ENCODE measurements at places on chromosomes 3 and 15.

DNA sequence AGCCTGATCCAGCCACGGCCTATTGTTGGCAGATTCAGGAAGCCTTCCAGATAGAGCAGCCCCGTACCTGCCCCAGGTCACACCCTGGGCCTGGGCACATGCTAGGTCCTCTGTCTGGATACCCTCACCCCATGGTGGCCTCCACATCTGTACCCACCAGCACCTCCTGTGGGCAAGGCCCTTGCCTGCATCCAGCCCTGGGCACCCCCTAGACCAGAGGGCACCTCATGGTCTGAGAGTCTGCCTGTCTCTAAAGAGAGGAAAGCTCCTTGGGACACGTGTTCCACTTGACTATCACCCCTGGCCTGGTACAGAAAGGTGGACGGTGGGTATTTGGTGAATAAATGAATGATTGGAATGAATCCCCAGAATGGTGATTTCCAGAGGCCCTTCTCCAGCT lies 8.9 kb upstream of the COMMD4 start:
- DNase-seq = no peak

- DNase-seq = no peak
Measured at GRCh38 chr3:109679664-109680063, 342.3 kb upstream of the DPPA4 start.

DNA sequence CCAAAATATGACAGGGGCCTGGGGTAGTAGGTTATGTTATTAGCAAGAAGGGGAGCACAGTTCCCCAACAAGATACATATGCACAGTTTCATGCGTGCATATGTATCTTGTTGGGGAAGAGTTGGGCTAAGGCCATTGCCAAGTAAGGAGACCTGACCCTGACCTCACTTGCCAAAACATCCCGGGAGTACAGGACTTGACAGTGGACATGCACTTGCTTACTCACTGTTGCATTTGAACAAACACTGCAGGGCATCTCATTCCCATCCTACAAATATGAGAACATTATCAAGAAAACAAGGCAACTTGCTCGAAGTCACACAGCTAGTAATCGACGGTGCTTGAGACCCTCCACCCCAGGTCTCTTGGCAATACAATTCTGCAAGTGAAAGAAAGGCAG lies 4.8 kb upstream of the CAMP start:
- DNase-seq = no peak

DNA sequence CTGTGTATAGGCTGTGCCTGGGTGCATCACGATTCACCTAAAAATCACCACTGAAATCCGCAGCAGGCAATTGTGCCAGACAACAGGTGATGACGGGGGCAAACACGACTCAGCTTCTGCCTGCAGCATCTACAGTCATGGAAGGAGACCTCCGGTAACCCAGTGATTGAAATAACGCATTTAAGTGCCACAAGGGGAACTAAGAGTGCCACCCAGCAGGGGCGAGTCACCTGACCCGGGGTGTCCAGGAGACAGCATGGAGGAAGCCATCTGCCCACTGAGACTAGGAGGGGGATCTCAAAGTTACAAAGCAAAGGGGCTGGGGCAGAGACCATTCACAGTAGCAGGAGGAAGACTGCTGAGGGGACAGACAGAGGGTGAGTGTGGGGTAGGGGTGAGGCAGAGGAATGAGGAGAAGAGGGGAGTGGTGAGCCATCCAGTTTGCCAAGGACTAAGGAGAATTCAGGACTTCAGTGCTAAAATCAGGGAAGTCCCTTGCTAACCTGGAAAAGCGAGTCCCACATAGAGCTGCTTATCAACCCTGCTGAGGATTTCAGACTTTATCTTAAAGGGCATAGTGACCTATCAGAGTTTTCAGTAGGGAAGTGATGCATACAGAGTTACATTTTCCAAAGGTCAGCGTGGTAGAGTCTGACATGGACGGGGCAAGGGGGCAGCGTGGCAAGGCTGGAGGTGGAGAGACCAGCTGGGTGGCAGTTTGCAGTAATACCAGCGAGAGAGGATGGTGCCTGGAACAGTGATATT lies 256.7 kb upstream of the HES1 start:
- no peak for DNase-seq

- DNase-seq = no peak
Measured at GRCh38 chr3:164007765-164008164, 1070.5 kb downstream of the SI start.

DNA sequence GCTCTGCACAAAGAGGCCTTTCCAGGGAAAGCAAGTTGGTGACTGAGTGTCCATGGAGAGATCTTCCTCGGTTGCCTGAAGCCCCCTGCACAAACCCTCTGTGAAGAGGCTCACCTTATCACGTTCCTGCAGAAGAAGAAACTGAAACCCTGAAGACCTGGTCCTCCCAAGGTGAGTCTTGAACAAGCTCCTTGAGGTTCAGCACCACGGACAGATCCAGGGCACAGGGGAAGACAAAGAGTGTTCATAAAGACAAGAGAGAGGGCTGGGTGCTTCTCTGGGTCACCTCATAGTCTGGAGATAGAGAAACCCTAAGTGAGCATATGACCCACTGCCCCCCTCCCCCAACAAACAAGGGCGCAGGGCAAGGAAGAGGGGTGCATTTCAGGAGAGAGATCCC lies 21.7 kb upstream of the TBC1D21 start:
- no peak for DNase-seq

- DNase-seq = no peak
Measured at GRCh38 chr15:41945221-41945620, 27.1 kb downstream of the EHD4 start.

DNA sequence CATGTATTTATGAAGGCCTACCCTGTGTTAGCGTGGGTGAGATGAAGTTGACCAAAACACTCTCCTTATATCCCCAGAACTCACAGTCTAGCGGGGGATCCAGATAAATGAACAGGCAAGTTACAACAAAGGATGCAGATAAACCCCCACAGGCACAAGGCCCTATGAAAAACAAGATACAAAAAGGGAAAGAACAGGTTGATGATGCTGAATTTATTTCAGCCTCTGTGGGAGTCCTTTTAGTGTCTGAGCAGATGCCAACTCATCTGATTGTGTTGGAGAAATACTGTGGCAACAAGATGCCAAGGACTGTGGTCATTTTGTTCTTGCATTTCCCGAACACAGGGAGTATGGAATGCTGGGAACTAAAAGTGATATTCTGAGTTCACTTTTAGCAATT lies 300.0 kb downstream of the CHST2 start:
- DNase-seq = no peak

DNA sequence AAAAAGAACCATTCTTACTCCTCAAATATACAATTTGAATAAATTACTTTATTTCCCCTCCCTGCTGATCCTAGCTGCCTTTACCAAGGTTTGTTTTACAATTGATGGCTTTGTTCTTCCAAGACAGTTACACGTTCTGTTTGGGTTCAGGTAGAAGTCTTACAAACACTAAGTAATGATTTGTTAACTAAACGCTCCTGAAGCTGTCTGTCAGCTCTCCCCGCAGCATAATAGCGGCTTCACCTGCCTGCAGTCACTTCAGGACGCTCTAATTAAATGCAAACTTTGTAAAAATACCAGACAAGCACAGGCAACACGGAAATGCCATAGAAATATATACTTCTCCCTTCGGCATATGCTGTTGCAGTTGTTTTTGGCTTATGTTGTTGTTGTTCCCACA lies 176.4 kb upstream of the MDFIC2 start:
- DNase-seq = no peak

- DNase-seq = no peak
Measured at GRCh38 chr15:31214864-31215489, 111.7 kb upstream of the KLF13 start.

DNA sequence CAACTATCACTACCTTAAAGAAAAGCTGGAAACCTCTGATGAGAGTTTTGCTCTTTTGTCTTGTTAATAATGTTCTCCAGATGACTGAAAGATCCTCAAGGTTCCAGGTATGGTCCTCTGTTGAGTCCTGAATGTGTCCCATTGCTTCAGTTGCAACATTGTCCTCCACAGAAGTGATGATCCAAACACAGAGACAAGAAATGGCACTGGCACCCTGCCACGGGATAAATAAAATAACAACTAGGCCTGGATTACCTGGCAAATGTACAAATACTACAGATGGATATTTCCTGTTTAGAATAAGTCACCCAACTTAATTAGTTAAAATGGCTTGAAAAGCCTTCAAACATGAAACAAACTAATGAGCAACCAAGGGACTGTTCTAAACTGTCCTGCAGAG lies 58.3 kb downstream of the EIF3J start:
- no peak for DNase-seq

DNA sequence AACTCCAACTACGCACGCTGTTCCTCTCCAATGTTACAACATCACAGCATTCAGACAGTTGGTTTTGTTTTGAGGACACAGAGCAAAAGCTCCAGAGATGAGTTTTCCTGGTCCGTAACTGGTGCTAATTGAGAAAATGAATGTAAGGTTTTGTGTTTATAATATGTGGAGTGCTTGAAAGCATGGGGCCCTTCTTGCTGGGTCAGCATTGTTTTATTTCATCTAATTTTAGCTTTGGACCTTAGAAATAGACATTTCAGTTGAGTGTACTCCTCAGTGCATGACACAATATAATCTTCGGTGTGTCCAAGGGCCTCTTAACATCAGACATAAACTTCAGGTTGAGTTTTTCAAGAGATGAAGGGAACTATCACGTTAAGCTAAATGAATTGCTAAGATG lies 37.1 kb downstream of the ANAPC13 start:
- no peak for DNase-seq

DNA sequence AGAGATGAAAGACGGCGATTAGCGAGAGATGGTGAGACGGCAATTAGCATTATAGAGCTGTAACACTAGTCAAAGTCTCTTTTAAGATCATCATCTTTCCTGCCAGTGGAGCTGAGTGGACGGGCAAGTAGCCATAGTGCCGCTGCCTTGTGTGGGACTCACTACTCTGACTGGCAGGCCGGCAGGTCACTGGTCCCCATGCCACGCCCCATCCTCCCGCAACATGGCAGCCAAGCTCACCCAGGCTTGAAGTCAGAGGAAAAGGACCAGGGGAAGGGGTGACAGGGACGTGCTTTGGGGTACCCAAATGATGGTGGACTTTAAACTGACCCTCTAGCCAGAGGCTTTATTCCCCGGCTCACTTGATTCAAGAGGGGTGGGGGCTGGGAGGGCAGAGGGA lies 44.6 kb upstream of the COL6A5 start:
- DNase-seq = no peak

- DNase-seq = no peak
Measured at GRCh38 chr3:63064209-63064755, 189.1 kb upstream of the CADPS start.

GRCh38 chr3:69647081-69647480 lies 92.2 kb upstream of the MITF start:
- DNase-seq = no peak
